Left kidney (tissue), 8 donors: ENCODE measurements at places on chromosomes 3 and 15.

DNA sequence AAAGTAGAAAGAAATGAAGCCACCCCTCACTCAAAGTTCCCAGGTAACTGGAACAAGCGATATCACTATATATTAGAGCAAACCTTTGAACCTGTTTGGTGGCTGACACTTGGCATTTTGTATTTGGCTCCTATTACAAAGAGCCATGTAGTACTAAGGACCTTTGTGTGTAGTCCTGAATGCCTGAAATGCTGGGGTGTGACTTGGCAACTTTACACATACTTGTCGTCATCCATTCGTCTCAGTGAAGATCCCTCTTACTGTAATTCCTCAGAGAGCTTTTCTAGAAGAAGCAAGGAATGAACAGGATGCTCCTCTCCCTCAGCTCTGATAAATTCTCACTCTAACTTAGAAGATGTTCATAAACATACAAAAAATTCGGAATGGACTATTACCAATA, 216.1 kb upstream of the CDIN1 start:
- no peak for DNase-seq

DNA sequence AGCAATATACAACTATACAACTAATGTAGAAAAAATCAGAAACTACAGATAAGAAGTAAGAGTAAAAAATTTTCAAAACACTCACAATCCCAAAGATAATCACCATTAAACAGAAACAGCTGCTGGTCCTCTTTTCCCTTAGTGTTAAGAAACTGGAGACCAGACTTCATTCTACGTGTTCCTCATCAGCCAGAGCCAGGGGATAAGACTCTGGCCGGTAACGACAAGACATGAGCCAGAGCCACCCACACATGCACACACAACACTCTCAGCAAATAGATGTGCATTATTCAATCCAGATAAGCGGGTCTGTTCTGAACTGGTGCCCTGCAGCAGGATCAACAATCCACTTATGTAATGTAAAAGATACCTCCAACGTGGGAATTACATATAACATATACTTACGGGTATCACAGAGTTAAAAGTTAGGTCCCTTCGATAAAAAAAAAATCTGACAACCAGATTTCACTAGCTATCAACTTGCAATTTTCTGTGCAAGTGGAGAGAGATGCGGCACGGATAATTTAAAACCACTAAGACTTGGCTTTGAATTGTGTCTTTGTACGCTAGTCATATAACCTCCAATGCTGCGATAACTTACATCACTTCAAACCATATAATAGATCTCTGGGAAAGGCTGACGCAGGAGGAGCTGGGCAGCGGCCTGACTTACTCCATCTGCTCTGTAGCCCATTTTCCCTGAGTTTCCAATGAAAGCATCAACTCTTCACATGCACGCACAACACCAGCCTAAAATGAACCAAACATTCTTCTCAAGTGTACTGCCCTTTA, 17.8 kb downstream of the PRICKLE2 start:
- no peak for DNase-seq

GRCh38 chr15:41851167-41851523, 12.5 kb downstream of the PLA2G4B start:
- DNase-seq: no peak

- no peak for DNase-seq
These were observed 21.7 kb downstream of the CCR9 start for GRCh38 chr3:45907769-45908705.

- no peak for DNase-seq
These were observed 70.9 kb downstream of the AAGAB start for GRCh38 chr15:67183443-67184169.
